Liver (tissue), 10 donors: ENCODE measurements at places on chromosomes 7 and 10. TPM values are rescaled to one million over a fixed set of nuclear protein-coding genes. Genes with fewer than 3 reads are reported as not detected.

DNA sequence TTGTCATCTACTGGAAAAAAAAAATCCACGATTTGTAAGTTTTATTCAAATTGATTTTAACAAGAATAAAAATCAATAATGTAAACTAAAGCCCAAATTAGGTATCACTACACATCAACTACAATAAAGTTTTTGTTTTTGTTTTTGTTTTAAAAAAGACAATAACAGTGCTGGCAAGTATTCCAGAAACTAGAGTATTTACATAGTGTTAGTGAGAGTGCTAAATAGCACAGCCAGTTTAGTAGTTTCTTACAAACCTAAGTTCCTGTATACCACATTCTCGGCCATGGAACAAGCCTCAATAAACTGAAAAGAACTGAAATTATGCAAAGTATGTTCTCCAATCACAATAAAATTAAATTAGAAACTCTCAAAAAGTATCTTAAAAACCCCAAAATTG lies 8.1 kb downstream of the ARHGAP12 start:
- no peak for DNase-seq

- no peak for DNase-seq
Measured at GRCh38 chr10:119598397-119598796, 1.6 kb upstream of the TIAL1 start.

- no peak for DNase-seq
Measured at GRCh38 chr7:105131890-105132289, 117.9 kb downstream of the KMT2E start.

DNA sequence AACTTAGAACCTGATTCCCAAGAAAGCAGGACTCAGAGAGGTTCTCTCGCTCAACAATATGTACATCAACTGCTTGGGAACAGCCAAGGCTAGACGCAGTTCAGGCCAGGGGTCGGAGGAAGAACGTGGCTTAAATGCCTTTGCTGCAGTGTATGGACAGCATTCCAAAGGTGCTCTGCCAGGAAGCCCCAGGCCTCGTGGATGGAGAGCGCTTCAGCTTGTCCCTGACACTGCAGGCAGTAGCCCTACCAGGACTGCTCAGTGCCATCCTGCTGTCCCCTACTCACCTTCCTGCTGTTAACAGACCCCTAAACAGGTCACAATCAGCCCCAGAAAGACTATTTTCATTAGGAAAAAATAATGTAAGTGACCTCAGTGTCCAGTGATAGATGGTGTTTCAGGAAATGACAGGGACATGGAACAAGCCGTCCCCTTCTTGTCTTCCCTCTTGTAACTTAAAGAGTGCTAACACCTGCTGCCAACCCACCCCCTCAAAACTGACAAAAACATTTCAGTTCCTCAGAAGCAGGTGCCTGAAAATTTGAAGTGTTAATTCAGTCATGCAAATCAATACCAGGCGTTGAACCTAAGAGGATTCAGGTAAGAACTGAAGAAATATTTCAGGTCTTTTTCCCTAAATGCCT lies 16.5 kb downstream of the CREB3L2 start:
- DNase-seq = no peak

DNA sequence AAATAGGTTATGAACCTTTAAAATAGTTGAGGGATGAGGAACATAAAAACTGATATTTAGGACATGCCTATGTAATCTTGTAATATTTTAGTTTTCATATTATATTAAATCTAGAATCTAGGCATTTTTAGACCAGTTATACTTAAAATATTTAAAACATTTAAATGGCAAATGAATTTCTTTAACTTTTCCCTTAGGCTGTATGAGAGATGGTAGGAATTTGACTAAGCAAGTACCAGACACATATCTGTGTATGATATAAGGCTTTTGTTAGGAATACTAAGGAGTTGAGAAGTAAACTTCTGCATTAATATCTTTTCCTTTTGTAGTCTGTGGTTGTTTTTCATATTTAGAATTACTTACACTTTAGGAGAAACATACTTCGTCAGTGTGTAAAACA lies 25.1 kb downstream of the SEPTIN7 start:
- DNase-seq = no peak

DNA sequence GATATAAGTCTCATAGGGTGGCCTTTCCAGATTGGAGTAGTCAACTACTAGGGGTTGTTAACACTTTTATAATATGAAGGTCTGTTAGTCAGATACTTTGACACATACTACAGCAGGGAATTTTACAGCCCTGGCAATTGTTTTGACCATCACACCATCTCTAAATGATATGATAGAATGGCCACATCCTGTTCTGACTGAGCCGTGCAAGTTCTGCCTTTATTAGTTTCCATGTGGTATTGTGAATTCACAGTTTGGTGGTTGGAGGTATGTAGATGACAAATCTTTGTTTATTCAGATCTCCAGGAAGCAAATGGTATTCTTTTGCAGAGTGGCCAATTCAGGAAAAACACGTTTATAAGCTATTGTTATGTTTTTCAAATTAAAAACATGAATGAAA lies 83.0 kb downstream of the NRG3 start:
- no peak for DNase-seq

DNA sequence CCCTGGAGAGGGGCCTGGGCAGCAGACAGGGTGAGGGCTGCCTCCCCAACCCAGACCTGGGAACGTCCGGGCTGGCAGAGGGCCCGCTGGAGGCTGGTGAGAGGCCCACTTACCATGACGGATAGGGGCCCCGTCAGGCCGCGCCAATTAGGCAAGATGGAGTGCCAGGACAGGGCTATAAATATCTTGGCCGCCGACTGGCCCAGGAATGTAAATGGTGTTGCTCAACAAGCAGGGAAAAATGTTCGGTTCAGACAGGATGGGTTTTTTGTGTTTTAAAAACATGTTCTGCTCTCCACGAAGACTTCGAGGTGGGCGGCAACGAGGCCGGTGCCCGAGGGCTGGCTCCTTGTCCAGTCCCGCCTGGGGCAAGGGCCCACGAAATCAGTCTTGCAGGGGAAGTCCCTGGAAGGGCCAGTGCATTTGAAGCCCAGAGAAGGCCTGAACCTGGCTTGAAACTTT lies 35.8 kb upstream of the ELN start:
- DNase-seq = no peak

GRCh38 chr10:121753726-121754476 lies 155.7 kb upstream of the FGFR2 start:
- DNase-seq = no peak

The CRYGN gene
- under 0.01 TPM for total RNA-seq

DNA sequence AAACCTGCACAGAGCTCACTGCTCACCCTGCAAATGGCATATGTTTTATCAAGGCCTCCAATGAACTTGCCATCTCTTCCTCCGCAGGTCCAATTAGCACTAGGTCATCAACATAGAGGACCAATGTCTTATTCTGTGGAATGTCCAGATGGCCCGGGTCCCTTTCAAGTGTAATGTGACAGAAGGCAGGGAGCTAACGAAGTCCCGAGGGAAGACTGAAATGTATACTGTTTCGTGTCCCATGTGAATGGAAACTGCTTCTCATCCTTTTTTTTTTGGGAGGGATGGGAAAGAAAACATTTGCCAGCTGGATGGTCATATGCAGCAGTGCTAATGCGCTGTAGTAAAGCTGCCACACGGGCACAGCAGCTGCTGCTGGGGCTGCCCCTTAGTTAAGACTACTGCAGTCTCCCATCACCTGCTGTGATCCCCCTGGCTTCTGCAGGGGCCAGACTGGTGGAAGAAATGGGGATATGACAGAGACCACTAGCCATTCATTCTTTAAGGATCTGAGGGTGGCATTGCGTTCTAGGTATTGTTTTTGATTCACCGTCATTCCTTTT lies 61.7 kb upstream of the CCNY start:
- no peak for DNase-seq

DNA sequence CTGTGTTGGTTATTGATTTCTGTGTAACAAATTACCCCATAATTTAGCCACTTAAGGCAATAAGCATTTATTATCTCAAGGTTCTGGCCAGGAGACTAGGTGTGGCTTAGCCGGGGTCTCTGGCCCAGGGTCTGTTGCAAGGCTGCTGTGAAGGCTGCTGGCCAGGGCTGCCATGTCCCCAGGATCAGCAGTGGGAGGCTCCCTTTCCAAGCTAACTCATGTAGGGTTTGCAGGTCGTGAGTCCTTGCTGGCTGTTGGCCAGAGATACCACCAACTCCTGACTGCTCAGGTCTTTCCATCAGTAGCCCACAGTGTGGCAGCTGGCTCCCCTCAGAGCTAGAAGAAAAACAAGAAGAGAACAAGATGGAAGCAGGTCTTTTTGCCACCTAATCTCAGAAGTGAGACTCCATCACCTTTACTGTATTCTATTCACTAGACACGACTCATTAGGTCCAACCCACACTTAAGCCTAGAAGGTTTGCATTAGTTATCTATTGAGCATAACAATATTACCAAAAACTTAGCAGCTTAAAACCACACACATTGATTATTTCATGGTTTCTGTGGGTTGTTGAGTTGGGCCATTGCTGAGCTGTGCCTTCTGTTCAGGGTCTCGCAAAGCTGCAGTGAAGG lies 185.6 kb downstream of the PFKFB3 start:
- DNase-seq = no peak

DNA sequence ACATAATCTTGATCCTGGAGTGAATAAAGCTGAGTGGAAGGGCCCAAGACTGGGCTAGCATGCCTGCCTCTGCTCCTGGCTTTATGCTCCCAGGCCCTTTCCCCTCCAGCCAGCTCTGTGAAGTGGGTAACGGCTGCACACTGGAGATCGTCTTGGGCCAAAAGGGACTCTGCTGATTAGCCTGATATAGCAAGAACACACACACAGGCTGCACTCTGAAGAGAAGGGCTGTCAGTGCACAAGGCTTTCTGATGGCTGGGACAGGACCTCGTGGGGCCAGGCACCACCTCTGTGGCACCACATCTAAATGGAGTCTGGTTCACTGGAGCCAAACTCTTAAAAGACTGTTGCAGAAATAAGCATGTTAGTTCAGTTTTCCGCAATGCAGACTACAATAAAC lies 161.4 kb downstream of the NEURL1 start:
- no peak for DNase-seq

DNA sequence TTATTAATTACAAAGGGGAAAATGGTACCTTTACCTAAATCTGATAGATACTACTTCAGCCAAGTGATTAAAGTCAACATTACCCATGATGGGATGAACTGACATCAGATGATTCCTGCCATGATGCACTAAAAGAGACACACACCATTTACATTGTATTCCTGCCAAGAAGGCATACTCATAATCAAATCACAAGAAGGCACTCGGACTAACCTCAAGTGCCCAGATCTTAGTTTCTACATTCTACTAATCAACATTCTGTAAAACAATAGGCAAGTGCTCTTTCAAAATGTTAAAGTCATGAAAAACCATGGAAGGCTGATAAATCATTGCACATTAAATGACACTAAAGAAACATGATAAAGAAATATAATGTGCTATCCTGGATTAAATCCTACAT lies 44.4 kb downstream of the SLC35G1 start:
- no peak for DNase-seq

The HOXA2 gene
- 0.08 TPM for total RNA-seq

GRCh38 chr10:69934768-69935167 lies 117.9 kb upstream of the MACROH2A2 start:
- DNase-seq = no peak

DNA sequence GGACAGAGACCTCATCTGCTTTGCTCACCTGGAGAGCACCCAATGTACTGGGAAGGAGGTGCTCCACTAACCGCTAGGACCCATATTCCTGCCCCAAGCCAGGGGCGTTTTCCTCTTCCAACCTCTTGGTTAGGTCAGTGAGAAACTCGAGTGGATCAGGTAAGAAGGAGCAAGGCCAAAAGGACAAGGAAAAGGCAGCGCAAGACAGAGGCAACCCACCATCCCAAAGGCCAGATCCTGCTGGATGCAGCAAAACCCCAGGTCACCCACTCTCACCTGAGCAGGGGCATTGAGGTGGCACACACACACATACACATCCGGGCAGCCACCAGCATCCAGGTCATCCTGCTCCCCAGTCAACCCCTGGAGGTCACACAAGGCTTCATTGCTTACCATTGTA lies 105.1 kb downstream of the GRID1 start:
- no peak for DNase-seq

The TMEM140 gene
- total RNA-seq = 22.3 TPM

DNA sequence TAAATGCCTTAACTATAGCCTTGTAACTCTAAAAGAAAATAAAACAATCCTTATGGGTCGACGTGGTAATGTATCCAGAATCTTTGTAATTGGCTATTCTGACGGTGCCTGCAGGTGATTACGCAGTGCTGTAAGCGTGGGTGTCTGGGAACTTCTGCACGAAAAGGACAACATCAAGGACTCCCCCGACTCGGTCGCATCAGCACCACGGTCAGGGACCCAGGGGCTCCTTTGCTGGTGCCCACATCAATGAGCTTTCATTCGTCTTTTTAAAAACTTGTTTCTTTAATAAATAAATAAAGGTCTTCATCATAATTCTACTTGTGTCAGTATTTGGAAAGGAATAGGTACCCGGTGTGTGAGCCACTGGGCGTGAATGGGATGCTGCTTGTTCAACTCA lies 13.2 kb downstream of the MKI67 start:
- DNase-seq = no peak

- DNase-seq = no peak
Measured at GRCh38 chr10:28445516-28445915, 87.4 kb upstream of the WAC start.

DNA sequence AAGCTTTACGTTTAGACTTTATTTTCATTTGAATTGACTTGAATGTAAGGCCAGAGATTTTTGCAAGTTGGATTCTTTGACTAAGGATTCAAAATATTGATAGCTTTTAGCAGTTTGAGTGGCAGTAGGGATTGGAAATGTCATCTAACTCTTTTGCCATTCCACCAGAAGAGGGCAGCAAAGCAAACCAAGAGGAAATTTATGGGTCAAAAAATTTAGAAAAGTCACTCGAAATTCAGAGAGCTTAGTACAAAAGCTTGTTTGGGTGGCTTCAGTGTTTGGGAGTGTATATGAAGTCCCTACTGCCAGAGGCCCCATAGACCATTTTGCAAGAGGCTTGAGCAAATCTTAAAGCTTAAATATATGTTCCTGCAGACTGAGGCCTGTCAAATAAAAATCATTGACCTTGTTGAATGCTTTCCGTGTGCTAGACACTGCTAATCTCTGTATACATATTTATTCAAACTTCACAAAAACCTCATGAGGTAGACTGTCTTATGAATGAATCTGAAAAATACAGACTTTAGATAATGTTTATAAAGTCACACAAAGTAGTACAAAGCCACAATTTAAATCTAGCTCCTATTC lies 44.6 kb upstream of the RSBN1L start:
- DNase-seq = no peak

- no peak for DNase-seq
Measured at GRCh38 chr10:110017907-110018306, 10.1 kb downstream of the ADD3 start.

The IKZF1 gene
- 43.5 TPM for total RNA-seq

DNA sequence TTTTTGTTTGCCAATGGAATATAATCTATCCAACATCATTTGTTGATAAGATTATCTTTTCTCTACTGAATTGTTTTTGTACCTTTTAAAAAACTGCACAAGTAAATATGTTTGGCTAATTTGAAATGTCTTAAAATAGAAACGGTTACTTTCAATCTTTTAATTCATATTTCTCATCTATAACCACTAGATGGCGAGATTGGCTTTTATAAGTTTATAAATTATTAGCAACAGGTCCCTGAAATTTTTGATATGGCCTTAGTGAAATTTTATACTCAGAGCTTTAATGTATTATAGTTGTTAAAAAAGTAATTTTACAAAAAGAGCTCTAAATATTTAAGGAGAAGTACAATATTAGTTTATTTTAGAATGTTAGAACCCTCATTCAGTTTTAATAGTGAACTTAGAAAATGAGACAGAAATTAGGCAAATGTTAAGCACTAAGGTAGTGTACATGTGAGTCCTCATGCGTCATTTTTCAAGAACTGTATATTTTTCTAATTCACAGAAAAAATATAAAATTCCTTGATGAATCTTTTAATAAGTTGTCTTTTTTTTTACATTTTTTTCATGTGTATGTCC lies 592.5 kb downstream of the ARL4A start:
- no peak for DNase-seq
